Urinary bladder (tissue), 4 donors: ENCODE measurements at places on chromosomes 1 and 21.

DNA sequence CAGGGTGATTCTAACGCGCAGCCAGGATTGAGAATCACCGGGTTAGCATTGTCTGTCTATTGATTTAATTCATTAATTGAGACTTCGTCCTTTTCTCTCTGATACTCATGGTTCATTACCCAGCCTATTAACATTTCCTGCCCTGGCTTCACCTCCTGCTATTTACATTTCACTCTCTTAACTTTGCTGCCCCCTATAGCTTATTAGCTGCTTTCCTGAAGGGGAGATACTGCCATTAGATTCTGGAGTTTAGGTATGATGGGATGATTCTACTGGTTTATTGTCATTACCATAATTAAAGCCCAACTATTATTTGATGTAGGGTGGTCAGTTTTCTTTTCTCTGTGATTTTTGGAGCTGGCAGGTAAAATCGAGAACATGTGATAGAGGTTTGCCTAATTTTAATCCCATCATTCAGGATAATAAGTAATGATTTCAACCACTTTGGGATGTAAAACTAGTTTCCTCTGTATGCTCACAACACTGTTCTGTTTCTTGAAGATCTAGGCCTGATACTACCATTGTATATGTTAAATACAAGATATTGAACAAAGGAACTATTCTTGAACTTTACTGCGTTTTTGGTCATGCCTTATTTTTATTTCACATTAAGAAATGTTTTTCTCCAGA is 6.4 kb downstream of the PPP2R5A start:
- DNase-seq, result no peak

GRCh38 chr1:40925834-40926410 is 53.6 kb upstream of the CTPS1 start:
- no peak for DNase-seq

DNA sequence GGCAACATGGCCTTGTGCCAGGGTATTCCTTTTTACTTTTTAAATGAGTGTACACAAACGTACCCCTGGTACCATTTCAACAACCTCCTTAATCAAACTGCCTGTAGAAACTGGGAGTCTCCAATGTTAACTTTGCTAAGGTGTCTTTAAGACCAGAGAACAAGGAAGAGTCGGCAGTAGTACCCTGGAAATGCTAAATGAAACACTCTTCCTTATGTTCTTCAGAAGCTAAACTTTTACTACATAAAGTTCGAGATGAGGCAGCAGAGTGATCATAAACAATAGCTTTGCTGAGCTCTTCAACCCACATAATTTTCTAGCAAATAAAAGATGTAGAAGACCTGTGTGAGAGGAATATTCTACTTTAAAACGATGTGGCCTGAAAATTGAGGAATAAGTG is 297.7 kb upstream of the NRIP1 start:
- DNase-seq, result no peak

DNA sequence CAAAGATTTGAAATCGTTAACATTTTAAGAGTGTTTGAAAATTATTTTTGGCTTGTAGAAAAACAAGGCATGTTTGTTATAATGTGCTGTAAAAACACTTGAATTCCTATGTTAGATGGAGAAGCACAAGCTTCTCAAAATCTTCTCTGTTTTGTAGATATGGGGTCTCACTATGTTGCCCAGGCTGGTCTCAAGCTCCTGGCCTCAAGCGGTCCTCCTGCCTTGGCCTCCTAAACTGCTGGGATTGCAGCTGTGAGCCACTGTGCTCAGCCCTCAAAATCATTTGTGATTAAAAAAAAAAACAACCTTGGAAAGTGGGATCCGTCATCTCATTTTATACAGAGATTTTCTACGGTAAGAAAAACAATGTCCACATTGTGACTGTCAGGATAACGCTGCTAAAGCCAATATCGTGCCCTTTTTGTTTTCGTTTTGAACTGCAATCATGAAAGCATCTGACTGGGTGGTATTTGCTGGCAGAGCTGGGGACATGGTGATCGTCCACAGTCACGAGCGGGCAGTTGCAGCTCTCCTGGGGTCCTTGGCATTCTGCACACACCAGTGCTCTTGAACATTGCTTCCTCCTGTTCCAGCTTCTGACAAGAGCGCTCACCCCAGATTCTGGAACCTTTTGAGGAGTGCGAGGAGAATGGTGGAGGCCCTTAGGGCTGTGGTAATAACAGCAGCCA is 112.5 kb downstream of the PGBD5 start:
- no peak for DNase-seq

DNA sequence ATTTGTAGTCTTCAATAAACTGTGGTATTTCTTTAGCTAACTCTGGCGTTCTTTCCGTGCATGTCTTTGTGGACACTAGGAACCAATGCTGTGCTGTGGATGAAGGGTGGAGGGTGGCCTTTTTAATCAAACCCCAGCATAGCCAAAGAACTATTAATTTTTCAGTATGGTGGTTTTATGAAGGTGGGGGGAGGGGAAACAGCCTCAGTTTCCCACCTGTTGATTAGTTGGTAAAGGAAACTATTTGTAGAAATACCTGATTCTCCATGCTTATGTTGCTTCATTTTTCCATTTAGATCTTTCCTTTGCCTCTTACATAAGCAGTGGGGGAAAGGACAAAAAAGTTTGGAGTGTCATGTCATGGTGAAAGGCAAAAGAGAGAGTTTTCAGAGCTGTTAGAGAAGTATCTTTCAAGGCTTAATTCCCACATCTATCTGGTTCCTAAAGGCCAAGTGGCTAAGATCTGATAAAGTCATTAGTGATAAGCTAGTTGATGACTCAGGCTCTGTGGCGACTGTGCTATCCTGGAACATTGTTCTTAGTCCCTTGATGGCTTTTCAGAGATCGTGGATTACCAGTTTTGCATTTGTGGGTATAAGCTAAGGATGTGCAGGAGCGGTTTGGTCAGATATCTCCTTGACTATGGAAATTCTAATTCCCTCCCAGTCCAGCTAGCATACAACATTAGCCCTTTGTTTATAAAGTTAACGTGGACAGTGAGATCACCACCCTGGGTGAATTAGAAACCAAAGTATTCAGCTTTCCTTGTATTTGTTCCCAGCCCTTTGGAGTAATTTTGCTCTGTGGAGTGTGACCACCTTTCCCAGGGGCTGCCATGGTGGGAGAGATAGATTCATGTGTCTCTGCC is 8.7 kb upstream of the HAX1 start:
- no peak for DNase-seq

- no peak for DNase-seq
Measured at GRCh38 chr1:42833981-42834380, 12.4 kb upstream of the ZNF691 start.

GRCh38 chr1:41048540-41048939 is 27.0 kb upstream of the SLFNL1 start:
- no peak for DNase-seq

GRCh38 chr1:177223359-177223758 is 52.6 kb downstream of the BRINP2 start:
- no peak for DNase-seq

DNA sequence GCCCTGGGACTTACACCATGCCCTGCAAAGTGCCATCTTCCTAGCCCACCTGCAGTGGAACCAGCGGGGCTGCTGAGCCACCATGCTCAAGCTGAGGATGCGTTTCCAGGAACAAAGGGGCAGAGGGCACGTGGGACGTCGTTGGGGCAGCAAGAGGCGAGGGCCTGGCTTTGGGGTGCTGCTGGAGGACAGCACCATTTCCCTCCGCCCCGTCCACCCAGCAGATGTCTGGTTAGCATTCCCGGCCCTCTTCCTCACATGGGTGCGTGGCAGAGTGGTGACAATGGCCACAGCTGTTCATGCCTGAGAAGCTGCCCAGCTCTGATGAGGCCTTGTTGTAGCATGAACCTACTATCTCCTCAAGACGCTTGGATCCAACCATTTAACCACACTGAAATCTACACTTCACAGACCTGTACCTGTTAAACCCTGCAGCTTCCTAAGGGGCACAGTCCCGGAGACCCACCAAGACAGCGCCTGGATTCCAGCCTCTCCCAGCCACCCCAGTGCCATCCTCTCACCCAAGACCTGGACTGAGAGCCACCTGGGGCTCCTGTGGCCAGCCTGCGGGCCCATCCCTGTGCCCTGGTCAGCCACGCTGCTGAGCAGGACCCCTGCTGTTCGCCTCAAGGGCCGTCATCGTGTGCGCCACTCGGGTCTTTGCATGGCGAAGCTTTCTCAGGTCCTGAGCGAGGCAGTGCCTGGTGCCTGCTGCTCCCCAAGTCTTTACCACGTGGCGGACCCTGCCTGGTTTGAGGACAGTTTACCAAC is 33.2 kb downstream of the SLC45A1 start:
- DNase-seq, result no peak

GRCh38 chr1:203477748-203478147 is 2.1 kb downstream of the PRELP start:
- no peak for DNase-seq

DNA sequence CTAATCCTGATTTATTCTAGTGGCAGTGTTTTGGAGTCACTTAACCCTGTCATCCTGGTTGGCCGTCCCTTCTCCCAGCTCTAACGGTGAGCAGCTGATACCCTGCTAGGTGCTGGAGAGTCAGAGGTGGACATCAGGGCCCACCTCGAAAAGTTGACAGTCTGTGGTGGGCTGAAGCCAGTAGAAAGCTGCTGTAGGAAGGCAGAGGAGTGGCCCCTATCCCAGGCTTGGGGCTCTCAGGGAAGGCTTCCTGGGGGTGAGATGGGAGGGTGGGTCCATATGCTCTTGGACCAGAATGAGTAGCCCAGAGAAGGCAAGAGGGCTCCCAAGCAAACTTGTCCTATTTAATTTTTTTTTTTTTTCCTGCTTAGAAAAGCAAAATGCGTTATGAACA is 475 bp upstream of the RPL5 start:
- DNase-seq, result no peak

DNA sequence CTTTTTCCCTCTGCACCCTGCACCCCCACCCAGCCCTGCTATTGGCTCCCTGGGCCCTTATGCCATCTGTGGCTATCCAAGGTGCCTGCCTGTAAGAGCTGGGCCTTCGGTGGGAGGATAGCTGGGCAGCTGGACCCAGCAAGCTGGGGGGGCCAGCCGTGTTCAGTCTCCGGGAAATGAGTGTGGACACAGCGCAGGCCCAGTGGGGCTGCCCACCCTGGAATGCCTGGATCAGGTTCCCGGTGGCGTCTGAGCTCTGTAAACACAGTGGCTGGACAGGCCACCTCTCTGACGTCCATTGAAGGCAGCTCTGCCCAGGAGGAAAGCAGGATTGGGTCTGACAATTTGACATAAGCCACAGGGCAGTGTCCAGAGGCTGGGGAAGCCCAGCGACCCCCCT is 127.8 kb downstream of the FOXD2 start:
- no peak for DNase-seq

DNA sequence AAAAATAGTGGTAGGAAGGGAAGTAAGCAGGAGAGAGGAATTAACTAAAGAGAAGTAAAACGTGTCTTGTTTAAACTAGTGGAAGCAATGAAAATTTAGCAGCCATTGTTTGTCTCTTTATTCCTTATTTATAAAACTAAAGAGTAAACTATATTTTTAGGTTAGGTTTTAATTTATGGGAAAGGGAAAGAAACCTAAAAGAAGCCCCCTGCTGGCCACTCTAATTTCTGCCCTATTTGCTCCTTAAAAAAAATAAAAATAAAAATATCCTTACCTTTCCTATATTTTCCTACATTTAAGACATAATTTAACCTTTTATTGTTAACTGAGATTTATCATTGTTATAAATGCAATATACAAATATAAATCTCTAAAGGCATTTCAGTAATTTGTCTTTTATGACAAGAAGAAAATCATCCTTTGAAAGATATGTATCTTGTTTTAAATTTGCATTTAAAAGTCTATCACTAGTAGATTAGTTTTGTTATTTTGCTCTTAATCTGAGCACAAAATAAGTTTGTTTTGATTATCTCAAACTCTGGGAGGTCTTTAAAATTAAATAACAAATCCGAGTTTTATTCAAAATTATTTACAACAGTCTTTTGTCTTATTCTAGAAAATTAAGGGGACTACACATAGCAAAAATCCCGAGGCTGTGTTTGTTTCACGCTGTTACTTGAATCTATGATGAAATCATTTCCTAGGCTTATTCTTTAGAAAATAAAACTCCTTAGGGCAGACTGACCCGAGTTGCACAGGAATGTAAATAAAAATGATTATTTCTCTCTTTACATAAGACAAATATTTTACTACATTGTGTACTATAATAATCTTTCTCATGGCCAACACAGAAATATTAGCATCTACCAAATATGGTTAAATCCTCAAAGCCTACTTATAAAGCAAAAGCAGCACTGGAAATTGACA is 201.7 kb downstream of the NRIP1 start:
- no peak for DNase-seq

DNA sequence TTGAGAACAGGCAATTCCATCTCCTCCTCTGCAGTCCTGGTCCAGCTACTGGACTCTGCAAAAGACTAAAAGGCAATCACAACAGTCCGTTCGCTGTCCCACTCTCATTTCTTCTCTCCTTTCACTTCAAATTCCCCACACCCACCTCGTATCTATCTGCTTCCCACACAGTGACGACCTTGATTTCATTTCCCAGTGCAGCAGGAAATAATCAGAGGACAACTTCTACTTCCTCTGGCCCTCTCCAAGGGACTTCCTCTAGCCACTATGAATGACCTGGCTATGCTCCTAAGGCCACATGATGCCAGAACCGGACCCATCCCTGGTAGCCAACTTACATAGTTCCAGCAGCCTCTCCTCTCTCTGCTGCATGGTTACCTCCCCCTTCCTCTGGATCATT is 8.0 kb downstream of the NOL9 start:
- no peak for DNase-seq

- DNase-seq, result no peak
Measured at GRCh38 chr1:145985502-145986439, 10.6 kb downstream of the TXNIP start.

GRCh38 chr1:14674030-14674429 is 75.5 kb downstream of the KAZN start:
- DNase-seq, result no peak

- DNase-seq, result no peak
Measured at GRCh38 chr1:20665726-20666125, 4.6 kb upstream of the DDOST start.

GRCh38 chr1:184030433-184031091 is 7.0 kb downstream of the COLGALT2 start:
- no peak for DNase-seq
